BE2C (cell line): ENCODE measurements at places on chromosomes 7 and 10.

DNA sequence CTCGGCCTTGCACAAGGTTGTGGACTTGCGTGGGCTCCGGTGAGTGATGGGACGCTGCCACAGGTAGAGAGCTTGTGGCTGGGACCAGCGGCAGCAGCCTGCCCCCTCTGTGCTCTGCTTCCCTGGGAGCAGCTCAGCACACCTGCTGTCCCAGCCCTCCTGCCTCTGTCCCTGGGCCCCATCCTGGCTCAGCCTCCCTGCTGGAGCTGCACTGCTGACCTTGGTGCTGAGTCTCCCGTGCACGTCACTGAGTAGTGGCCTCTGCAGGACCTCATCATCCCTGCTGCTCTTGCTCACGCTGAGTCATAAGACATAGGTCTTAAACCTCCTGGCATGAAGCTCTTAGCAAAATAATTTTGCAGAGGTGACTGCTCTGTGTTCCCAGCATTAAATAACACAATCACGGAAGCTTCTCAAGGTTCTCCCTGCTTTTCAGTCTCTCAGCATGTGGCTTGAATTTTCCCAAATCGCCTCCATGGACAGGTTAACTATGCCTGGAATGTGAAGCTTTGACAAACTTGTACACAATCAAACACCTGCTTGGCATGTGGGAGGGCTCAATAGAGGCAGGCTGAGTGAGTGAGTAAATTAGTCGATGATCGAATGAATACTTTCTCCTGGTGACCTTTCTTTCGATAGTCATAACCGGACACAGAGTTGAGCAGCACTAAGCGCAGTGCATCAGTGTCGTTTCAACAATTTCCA, 63.8 kb upstream of the NPS start:
- no peak for DNase-seq

- no peak for DNase-seq
Observed at GRCh38 chr10:33507662-33508425, 173.4 kb upstream of the NRP1 start.

GRCh38 chr7:133082390-133082766, 488 bp upstream of the CHCHD3 start:
- no peak for DNase-seq

- no peak for DNase-seq
Observed at GRCh38 chr7:122198581-122198980, 54.5 kb upstream of the AASS start.

DNA sequence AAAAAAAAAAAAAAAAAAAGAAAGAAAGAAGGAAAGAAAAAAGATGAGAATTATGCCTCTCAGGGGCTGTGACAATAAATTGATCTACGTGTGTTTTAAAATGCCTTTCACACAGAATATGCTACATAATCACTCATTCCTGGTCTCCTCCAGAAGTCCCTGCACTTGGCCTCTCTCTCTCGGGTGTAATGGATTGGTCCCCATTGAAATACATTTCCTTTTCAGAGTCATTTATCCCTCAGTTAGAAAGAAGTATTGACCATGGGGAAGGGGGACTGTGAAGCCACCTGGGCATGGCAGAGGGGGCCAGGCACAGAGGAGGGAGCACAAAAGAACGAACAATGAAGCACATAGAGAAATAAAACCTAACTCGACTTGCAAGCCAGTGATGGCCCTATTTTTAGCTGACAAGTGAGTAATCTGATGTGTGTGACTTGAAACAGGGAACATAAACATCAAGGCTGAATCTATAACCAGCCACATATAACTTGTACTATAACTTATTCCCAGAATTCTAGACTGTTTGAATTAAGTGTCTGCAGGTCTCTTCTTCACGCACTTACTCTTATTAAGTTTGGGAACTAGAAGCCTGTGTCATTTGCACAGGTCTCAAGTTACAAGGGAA, 490.8 kb downstream of the KCNMA1 start:
- DNase-seq, result no peak

DNA sequence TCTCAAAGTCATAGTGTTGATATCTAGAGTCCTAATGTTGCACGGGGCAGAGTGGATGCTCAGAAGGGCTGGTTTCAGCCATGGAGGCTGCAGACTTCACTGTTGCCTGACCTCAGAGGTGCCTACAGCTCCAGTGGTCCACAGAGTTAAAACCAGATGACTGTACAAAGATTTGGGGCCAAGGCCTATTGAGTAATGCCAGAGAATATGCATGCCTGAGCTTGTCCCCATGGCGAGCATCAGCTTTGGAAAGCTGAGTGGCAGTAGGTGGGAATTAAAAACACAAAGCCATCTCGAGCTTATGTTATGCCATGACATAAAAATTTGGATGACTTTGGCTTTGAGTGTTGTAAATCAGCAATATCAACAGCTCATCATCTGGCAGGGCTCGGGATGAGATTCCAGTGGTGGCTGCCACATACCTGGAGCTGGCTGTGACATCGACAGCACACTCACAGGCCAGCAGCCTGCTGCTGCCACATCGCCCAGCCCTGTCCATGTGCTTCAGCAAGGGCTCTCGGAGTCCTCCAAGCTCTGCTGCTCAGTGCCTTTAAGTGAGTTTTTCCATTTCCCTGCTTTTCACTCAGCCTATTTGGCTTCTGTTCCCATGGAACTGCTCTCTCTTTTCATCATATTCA, 379.6 kb downstream of the TNS3 start:
- no peak for DNase-seq

GRCh38 chr7:35691366-35691765, 3.6 kb downstream of the HERPUD2 start:
- no peak for DNase-seq

DNA sequence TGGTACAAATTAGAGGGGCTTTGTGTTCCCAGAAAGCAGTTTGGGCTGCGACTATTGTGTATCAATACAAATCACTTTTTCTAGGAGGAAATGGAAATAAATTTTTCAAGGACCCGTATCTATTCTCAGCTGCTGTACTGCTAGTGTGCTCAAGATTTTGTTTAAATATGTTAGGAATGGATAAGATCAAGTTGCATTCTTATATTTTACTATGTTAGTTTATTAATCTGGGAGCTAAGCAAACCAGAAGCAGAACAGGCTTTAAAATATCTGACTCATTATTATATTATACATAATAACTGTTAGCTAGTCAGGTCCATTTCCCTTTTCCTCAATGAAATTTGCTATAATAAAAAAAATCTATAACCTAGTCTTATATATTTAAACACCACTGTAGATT, 11.1 kb upstream of the GLCCI1 start:
- no peak for DNase-seq

- no peak for DNase-seq
Observed at GRCh38 chr10:2244471-2244870, 507.1 kb upstream of the ADARB2 start.

DNA sequence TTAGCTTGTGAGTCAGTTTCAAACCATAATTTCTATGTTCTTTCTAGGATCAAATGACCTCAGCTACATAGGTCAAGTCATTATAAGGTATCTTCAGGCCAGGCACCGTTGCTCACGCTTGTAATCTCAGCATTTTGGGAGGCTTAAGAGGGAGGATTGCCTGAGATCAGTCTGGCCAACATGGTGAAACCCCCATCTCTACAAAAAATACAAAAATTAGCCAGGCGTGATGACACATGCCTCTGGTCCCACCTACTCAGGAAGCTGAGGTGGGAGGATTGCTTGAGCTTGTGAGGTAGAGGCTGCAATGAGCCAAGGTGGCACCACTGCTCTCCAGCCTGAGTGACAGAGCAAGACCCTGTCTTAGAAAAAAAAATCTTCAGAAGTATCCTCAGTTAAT, 362.3 kb downstream of the GATA3 start:
- DNase-seq, result no peak

- no peak for DNase-seq
Observed at GRCh38 chr7:4818000-4818794, 42.8 kb downstream of the AP5Z1 start.

- DNase-seq, result no peak
Observed at GRCh38 chr7:80752954-80753690, 114.7 kb downstream of the CD36 start.

- no peak for DNase-seq
Observed at GRCh38 chr10:38045129-38045528, 34.7 kb downstream of the ZNF33A start.

DNA sequence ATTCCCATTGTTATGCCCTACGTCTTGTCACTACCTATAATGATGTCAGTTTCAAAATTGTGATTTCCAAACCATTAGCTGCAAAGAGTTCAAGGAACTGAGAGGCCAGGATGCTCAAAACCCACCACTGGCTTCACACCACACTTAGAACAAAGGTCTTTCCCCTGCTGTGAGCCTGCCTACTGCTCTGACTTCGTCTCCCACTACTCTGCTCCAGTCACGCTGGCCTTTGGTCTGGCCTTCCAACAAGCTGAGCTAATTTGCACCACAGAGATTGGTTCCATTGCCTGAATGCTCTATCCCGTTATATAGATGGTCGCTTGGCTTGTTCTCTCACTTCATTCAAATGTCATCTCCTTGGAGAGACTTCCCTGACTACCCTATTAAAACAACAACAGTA, 572.1 kb upstream of the GALNT17 start:
- DNase-seq, result no peak

DNA sequence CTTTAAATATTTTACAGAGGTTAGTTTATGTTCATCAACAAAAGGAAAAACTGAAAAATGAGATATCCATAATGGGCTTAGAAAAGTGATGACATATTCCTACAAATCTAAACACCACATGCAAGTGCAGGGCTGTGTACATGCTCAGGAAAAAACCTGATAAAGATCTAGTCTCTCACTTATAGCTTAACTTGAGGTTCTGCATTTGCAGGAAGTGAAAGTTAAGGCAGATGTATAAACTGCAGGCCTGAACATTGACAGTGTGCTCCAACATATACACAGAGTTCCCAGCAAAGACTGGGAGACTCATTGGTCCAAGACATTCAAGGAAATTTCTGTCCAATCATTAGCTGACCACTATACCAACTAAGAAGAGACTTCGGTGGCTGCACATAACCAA, 63.8 kb upstream of the RET start:
- DNase-seq, result no peak

- DNase-seq, result no peak
Observed at GRCh38 chr10:111725050-111725449, 458.5 kb downstream of the GPAM start.

DNA sequence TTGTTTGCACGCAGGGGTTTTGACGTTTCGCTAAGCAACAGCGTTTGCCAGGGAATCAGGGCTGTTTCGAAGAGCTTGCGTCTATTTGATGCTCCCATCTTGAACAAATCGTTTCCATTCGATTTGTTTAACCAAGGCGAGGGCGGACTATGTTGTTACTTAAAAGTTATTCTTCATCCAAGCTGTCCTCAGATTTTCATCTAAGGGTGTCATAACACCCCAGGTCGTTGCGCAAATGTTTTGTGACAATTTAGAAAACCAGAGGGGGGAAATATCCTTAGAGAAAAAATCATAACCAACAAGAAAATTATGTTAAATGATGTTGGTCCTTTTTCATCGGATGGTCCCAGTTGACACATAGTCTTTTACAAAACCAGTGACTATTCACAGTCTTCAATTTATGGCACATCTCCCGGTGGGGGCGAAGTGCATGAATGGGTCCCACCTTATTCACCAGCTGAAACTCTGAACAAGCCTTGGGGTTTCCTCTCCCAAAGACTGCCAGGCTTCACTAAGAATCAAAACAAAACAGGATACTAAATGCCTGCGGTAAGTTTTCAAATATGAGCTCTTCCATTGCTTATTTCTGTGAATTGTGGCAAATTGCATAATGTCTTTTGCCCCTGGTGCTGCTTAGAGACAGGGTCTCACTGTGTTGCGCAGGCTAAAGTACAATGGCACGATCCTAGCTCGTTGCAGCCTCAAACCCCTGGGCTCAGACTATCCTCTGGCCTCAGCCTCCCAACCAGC, 109.9 kb downstream of the REEP3 start:
- DNase-seq, result no peak

DNA sequence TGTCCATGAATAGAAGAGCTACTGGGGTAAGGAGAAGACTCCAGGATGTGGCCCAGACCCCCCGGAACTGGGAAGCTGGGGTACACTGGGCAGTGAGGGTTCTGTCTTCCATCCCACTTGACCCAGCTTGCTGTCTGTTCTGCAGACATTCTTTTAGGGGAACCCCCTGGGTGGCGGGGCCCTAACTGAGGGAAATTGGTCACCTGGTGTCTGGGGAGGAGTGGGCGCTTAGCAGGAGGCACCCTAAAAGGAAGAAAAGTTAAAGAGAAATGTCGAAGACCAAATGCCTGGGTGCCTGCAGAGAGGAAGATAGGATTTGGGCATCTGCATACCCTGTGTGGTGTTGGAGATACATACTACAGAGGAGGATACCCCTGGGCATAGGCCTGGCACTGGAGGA, 1.0 kb downstream of the AP1S1 start:
- DNase-seq, result no peak

DNA sequence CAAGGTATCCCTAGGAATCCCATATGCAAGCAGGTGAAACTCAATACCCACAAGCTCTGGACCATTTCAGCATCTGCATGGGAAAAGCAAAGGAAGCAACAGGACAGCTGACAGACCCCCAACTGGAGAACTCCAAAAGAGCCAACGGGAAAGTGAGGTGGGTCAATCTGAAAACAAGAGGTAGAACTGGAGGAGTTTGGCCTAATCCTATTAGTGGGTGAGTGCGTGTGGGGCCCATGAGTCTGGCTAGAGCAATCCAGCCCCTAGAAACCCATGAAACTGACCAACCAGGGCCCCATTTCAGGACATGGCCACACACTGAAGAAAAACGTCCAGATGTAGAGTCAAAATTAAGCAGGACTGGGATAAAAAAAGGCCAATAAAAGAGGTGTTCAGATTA, 26.6 kb upstream of the WNT8B start:
- no peak for DNase-seq

- DNase-seq, result no peak
Observed at GRCh38 chr10:11525503-11525902, 85.9 kb downstream of the USP6NL start.

- DNase-seq, result no peak
Observed at GRCh38 chr7:83466956-83467355, 182.0 kb downstream of the SEMA3E start.

DNA sequence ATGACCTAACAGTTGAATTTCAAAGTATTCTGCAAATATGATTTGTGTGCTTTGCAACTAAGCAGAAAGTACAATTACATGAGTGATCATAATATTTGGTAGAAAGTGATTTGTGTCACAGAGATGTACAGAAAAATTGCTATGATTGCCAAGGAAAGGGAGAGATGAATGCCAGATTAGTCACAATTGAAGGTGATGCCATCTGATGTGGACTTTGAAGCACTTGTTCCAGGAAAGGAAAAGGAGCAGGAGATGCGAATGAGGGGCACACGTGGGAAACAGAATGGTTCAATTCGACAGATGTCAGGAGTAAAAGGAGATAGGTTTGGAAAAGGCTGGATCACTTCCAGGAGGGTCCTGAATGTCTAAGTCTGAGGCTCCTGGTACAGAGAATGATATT, 153.1 kb upstream of the LAMB4 start:
- DNase-seq, result no peak

GRCh38 chr7:93476491-93477344, 97.8 kb downstream of the CALCR start:
- DNase-seq, result no peak

DNA sequence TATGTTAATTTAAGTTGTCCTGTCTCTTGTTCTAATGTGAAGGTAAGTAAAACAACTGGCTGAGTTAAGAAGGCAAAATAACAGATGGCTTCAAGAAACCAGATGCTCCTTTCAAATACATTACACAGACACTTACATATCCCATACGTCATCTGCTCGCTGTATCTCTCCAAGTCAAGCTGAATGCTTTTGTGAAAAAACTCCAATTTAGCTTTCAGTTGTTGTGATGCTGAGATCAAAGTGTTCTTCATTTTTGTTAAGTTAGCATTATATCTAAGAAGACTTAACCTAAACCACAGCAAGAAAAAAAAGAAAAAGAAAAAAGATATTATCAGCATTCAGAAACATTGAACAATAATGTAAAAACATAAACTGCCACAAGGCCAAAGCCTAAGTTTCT, 18.5 kb upstream of the ERLIN1 start:
- no peak for DNase-seq

- DNase-seq, result peak; percentile 12
Observed at GRCh38 chr10:87818505-87819288, 671 bp upstream of the ATAD1 start.
